ENCODE measurements at places on chromosomes 3 and 15.
A peak's percentile ranks its signal among the peaks of the same experiment; 100 is the strongest.

- DNase-seq = no peak
These were observed 84.5 kb downstream of the MEGF11 start for GRCh38 chr15:66169023-66169422.

DNA sequence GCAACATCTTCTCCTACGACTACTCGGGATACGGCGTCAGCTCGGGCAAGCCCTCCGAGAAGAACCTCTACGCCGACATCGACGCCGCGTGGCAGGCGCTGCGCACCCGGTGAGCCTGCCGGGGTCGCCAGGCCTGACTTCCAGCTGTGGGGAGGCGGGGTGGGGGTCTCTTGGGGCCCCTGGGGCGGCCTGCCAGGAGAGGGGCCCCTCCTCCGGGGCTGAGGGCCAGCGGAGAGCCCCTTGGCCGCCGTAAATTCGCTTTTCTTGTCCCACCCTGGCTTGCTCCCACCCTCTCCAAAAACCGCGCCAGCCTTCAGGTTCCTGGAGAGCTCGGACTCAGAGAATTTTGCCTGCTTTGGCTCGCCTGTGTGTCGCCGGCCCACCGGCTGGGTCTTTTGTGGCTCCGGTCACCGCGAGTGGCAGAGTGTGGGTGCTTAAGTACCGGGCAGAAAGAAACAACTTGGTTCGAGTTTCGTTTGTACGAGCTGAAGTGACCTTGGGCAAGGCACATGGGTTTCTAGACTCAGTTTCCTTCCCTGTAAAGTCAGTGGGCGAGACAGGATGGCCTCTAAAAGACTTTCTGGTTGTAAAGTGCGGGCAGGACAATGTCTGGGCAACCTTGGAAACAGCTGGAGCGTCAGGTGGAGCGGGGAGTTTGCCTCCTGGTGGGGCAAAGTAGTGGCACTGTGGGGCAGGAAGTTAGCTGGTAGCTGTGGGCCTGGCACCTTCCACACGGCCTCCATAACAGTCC is 976 bp downstream of the ABHD17C start:
- no peak for DNase-seq

- no peak for DNase-seq
These were observed 64.5 kb downstream of the POLQ start for GRCh38 chr3:121481106-121481880.

DNA sequence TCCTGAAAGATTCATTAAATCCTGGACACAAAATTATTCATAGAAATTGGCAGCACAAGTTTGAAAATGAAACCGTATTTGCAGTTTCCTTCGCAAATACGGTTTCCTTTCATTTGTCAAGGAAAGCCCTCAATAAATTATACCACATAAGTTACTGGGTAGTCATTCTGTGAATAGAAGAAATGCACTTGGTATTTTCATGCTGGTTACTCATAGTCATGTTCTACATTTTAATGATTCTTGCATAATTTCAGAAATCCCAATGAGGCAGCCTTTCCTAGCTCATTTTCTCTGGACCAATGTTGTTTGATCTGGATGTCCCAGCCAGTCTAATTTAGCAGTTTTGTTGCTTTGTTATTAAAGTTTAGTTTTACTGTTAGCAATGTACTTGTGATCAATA is 43.2 kb downstream of the MINAR1 start:
- no peak for DNase-seq

- no peak for DNase-seq
These were observed 13.1 kb downstream of the RASA2 start for GRCh38 chr3:141499965-141500364.

DNA sequence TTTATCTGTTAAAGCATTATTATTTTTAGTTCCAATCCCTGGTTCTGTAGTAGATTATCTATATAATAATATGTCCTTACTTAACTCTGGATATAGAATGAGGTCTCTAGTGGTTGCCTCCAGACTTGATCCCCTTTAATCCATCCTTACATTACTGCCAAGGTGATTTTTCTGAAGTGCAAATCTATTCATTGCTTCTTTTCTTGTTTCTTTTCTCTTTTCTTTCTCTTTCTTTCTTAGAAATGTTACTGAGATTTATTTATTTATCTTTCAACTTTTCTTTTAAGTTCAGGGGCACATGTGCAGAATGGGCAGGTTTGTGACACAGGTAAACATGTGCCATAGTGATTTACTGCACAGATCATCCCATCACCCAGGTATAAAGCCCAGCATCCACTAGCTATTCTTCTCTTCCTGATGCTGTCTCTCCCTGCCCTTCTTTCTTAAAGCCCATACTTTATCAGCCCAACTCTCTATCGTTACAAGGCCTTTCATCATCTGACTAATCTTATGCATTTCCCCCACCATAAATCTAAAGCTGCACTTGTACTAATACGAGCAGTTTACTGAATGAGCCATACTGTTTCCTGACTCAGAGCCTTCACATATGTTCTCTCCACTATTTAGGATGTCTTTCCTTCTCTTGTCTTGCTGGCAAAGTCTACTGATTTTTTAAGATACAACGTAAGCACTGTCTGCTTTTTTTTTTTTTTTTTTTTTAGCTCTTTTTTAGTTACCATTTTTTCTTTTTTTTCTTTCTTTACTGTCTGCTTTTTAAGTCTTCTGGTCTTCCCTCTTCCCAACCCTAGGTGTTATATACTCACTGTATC is 4.6 kb downstream of the GLCE start:
- no peak for DNase-seq

DNA sequence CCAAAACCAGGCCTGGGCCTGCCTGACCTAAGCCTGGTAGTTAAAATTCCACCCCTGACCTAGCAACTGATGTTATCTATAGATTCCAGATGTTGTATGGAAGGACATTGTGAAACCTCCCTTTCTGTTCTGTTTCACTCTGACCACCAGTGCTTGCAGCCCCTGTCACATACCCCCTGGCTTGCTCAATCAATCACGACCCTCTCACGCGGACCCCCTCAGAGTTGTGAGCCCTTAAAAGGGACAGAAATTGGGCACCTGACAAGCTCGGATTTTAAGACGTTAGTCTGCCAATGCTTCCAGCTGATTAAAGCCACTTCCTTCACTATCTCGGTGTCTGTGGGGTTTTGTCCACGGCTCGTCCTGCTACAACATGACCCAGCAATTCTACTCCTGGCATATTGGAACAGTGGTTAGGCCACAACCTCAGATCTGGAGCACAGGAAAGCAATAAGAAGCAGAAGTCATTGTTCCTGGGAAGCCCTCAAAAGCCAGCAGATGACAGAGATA is 36.7 kb upstream of the LHFPL4 start:
- no peak for DNase-seq

DNA sequence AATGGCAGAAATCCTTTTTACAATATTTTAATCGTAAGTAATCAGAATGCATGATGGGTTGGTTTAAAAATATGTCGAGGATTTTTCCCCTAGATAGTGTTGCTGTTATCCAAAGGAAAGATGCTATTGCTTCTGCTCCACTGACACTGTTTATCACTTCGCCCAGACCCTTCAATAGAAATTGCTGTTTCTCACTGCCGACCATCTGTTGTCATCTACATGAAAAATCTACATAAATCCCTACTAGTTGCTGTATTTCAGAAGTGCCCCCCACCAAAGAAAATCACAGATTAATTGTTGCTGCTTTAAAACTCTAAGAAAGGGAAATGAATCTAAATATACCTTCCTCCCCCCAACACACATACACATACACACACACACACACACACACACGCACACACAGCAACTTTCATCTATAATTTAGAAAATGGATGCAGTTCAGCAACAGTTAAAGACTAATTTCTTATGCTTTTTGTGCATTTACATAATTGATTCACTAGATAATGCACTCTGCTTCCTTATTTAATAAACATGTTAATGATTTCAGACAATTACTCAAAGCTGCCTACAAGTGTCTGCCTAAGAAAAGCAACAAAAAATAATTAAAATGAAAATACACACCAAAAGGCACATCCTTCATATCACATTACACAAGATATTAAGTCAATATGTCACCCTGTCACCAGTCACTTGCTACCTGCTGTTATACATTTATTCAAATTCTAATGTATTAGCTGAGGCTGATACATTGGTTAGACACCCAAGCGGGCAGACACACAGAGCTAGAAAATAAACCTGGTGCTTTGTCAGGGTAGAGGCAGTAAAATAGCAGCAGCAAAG is 82.8 kb downstream of the RORA start:
- DNase-seq = peak; percentile 53

DNA sequence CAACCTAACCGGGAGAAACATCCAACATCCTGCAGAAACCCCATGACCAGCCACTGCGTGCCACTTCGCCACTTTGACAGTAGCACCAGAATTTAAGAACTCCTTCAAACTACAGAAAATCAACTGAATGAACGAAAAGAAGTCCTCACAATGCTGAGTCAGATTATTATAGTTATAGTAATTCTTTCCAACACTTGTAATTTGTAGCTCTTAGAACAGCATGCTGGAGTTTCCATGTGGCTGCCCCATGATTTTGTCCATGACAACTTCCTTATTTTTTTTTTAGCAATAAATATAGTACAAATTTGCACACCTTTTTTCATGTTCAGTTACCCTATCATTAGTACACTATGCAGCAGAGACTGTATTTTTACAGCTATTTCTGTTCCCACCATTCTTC is 26.1 kb upstream of the SSR3 start:
- DNase-seq = no peak

- DNase-seq = no peak
These were observed 3.5 kb upstream of the CCDC80 start for GRCh38 chr3:112644453-112644852.

DNA sequence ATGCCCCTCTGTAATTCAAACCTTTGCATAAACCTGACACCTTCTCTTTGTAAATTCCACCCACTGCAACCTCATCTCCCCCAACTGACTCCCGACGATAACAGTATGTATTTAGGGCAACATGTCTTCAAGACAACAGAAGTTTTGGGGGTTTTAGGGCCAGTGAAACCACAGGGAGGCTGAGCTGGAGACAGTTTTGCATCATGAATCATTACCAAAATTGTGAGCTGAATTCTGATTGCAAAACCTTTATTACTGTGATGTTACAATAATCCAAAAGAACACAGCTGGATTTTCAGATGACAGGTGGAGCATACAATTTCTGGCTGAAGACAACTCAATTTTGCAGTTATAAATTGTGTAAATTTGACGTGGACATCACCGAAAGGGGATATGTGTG is 281.3 kb upstream of the TTC14 start:
- DNase-seq = no peak

GRCh38 chr15:42233107-42233506 is 25.0 kb upstream of the VPS39 start:
- no peak for DNase-seq

- DNase-seq = no peak
These were observed 38.8 kb upstream of the TNFSF10 start for GRCh38 chr3:172561897-172562640.

- DNase-seq = no peak
These were observed 1333.0 kb downstream of the ROBO1 start for GRCh38 chr3:78434801-78435200.

GRCh38 chr15:61229883-61230180 is 730 bp upstream of the RORA start:
- no peak for DNase-seq

DNA sequence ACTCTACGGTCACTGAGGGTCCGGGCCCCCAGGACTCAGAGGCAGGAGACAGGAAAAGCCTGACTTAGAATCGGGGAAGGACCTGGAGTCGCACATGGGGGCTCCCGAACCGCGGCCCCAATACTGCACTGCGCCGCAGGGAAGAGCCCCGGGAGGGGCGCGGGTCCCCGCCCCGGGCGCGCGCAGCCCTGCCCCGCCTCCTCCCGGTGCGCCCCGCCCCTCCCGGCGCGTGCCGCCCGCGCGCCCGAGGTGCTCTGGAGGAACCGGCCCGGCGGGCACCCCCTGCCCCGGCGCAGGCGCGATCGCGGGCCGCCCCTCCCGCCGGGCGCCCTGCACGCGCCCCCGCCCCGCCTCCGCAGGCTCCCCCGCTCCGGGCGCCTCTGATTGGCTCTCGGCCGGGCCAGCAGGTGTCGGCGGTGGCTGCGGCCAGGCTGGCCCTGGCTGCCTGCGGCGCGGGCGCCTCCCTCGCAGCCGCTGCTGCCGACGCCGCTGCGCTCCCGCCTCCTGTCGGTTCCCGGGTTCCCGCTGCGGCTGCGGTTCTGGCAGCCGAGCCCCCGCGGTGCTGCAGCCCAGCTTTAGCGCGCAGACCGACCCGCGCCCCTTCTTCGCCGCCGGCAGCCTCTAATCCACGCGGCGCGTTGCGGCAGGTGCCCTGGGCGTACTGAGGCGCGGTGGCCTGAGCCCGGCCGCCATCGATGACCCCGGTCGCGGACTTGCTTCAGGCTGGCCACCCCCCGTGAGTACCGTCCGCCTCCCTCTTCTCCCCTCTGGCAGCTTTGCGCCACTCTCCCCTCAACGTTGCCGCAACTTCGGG is at the start of gene MYRIP:
TSS of gene MYRIP (plus strand) at position 429 of the 814 bp plus-strand sequence. CDS start 91,208 bp downstream, outside the sequence.
- no peak for DNase-seq

GRCh38 chr15:80559320-80559693 is 135.8 kb upstream of the ABHD17C start:
- DNase-seq = no peak

- DNase-seq = no peak
These were observed 47.0 kb upstream of the ACKR4 start for GRCh38 chr3:132549890-132550578.

DNA sequence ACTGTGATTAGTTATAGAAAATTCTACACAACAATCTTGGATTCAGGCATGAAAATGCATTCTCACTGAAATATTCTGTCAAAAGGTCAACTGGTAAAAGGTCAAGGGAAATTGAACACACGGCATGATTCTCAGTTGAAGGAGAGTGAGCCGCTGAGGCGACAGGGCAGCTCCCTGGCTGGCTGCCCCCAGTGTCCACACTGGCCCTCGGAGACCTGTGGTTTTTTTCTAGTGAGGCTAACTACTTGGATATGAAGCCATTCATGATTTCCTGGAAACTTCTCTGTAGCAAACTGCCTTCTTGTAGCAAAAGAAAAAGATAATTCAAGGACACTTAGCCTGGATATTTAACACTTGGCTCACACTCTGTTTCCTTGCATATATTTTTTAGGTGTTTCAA is 37.2 kb downstream of the AADACL2 start:
- DNase-seq = no peak

GRCh38 chr3:23646184-23646920 is 159.4 kb upstream of the UBE2E1 start:
- DNase-seq = no peak

- no peak for DNase-seq
These were observed 303.1 kb downstream of the RPLP1 start for GRCh38 chr15:69755551-69756310.

All from NCI-H1417 treated with DMSO at 0.1 percent for 48 hours (cell line).